ENCODE measurements at places on chromosomes 11 and 22.

DNA sequence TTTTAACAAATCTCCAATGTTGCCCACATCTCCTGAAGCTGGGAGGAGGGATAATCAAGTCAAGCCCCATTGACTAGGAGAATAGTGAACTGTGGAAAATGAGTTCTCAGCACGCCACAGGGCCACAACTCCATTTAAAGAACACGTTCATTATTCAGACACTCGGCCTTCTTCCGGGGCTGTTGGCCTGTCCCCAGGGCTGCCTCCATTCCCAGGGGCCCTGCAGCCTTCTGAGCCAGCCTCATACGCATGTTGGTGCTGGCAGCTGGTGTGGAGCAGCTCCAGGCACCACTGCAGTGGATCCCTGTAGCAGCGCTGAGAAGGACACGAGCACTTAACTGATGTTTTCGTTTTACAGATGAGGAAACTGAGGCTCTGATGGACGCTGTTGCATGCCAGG is 87.5 kb upstream of the RCN1 start:
- DNase-seq, result no peak

DNA sequence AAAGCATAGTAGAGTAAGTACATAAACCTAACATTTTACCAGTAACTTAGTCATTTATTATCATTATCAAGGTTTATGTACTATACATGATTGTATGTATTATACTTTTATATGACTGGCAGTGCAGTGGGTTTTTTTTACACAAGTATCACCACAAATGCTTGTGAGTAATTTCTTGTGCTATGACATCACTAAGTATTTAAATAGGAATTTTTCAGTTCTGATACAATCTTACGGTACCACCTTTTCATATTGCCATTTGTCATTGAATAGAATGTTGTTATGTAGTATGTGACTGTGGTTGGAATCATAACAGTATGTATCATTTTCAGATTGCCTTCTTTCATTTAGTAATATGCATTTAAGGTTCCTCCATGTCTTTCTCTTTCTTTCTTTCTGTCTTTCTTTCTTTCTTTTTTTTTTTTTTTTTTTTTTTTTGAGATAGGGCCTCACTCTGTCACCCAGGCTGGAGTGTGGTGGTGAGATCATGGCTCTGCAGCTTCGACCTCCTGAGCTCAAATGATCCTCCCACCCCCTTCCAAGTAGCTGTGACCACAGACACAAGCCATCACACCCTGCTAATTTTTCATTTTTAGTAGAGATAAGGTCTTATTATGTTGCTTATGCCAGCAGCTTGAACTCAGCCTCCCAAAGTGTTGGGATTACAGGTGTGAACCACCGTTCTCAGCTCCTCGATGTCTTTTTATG is 18.6 kb downstream of the ATM start:
- DNase-seq, result no peak

DNA sequence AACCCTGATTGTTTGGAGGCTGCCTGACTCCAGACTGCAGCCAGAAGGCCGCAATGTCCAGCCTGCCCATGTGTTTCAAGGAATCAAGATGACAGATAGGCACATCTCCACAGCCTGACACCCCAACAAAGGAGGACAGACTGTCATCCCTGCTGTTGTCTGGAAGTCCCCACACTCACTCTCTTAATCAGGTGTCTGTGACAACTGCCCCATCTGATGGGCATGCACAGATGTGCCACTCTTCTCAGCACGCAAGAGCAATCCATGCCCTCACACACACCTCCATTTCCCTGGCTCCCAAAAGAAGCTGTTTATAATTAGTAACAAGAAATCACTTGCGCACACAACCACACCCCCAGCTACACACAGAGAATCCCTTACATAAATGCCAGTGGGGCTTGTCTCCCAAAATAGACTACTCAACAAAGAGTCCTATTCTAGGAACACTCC is 117.6 kb downstream of the C11orf58 start:
- DNase-seq, result no peak

DNA sequence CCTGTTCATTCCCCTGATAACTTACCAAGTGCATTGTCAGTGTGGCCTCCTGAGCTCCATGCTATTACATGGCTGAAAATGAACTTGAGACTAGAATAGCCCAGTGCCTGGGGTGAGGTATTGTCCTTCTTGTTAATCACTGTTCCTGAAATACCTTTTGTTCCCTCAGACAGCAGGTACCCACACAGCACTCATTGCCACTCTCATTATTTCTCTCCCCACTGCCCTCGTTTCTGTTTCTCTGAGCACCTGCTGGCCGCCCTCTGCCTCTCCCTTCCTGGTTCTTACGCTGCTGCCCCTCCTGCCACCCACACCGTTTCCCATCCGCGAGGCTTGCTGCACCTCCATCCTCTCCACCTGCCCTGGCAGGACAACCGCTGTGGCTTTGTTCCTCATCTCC is 36.9 kb upstream of the RAB1B start:
- no peak for DNase-seq
